ENCODE measurements at places on chromosomes 16 and 17. TPM values are rescaled to one million over a fixed set of nuclear protein-coding genes. Genes with fewer than 3 reads are reported as not detected.

Gene PIEZO1
- 192 TPM for total RNA-seq

Gene TNFRSF17
- 0.12 TPM for total RNA-seq

Gene CHTF8
- total RNA-seq = 42.8 TPM

Gene LRRC75A
- 0.82 TPM for total RNA-seq

Gene GAS7
- 0.53 TPM for total RNA-seq

Gene CD300LB
- total RNA-seq = not detected

Gene TANGO6
- total RNA-seq = 64.0 TPM

Gene CCL5
- total RNA-seq = not detected

Gene KRT17
- 4.3 TPM for total RNA-seq

Gene MYH13
- total RNA-seq = not detected

Gene CDC42EP4
- 36.4 TPM for total RNA-seq

Gene CES5A
- total RNA-seq = not detected
